ENCODE measurements at places on chromosomes 11 and 22.

GRCh38 chr11:69055598-69056516 is 7.1 kb downstream of the TPCN2 start:
- DNase-seq = no peak

DNA sequence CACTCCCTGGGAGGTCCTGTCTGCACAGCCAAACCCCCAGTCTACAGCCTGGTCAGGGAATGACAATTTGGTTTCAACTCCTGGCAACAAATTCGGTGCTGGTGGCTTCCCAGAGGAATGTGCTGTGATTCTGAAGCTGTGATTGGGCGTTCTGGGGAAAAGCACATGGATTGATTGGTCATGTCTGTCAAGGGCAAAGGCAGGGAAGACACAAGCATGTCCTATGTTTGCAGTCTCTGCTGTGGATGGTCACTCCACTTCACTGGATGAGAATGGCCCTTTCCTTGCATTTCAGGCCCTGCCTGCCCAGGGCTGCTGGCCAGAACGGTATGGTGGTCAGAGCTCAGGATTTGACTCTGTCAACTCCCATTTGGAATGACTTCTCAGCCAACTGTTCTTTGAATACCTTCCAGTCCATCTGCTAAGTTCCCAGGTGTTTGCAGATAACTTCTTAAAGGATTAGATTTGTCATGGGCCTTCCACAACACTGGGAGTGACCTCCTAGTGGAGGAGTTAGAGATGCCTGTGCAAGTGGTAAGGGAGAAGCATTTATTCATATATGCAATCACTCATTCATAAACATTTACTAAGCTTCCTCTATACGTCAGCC is 42.7 kb downstream of the SGSM1 start:
- no peak for DNase-seq

GRCh38 chr22:22552630-22553029 is 6.4 kb downstream of the PRAME start:
- no peak for DNase-seq

DNA sequence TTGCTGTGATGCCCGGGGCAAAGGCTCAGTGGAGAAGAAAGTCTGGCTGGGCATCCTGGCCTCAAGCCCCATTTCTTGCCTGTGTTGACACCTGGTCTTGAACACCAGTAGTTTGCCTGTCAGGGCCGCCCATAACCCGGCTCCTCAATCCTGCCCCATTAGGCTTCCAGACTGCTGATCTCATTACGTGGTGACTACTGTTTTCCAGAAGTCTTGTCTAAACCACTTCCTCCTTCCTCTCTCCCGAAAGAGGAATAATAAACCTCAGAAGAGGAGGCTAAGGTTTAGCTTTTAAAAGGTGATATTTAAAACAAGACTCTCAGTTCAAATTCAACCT is 97.7 kb downstream of the CD44 start:
- no peak for DNase-seq

DNA sequence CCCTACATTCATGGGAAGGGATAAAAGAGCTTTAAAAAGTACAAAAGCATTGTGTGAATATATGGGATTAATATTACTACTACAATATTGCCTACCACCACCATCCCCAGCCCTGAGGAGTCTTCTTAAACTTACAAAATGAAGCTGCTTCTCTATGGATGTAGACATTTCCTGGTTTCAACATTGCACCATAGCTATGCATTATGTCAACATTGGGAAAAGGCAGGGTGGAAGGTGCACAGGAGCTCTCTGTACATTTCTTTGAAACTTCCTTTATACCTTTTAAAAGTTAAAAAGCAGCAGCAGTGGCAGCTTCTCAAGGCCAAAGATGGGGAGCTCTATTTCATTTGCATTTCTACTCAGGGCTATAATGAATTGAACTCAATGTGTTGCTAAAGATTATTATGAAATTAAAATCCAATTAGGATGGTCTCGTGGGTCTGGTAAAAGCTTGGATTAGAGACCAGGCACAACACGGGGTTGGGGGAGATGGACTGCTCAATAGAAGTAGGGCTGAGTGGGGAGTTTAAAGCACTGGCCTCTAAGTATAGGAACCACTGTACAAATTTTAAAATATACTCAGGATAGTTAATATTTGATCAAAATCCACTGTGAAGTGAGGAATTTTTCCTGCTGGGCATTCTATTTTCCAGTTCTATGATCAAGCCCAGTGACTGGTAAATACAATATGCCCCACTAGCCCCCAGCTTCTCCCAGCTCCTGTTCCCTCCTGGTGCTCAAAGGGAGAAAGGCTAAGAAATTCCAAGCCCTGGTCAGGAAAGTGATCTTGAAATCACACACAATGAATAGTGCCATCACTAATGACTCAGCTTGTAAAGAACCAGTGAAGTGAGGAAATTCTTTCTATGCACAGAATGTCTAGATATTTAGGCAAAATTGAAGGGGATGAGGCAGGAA is 362.7 kb upstream of the CCDC90B start:
- DNase-seq = no peak

DNA sequence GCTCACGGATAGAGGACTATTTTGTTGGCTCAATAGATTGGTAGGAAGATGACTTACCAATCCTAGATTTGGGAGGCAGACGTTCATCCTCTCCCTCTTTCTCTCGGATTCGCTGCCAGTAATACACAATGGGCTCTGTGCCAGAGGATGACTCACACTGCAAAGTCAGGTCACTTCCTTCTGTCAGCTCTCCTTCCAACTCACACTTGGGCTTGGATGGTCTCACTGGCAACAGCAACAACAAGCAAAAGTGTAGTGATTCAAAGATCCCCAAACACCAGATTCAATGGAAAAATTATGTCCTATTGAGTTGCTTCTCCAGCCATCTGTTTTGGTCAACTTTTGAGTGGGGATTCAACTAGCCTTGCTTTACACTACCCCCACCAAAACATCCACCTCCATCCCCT is 21.7 kb upstream of the HSPA8 start:
- peak; percentile 50 for DNase-seq

GRCh38 chr11:69352715-69353319 is 58.9 kb downstream of the MYEOV start:
- DNase-seq = no peak

- no peak for DNase-seq
Observed at GRCh38 chr11:76107971-76108370, 98.3 kb downstream of the WNT11 start.

DNA sequence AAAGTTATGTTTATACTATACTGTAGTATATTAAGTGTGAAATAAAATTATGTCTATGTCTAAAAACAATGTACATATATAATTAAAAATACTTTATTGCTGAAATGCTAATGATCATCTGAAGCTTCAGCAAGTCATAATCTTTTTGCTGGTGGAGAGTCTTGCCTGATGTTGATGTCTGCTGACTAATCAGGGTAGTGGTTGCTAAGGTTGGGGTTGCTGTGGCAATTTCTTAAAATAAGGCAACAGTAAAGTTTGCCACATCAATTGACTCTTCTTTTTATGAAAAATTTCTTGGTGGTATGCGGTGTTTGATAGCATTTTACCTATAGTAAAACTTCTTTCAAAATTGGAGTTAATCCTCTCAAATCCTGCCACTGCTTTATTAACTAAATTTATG is 21.4 kb downstream of the INSC start:
- DNase-seq = no peak

DNA sequence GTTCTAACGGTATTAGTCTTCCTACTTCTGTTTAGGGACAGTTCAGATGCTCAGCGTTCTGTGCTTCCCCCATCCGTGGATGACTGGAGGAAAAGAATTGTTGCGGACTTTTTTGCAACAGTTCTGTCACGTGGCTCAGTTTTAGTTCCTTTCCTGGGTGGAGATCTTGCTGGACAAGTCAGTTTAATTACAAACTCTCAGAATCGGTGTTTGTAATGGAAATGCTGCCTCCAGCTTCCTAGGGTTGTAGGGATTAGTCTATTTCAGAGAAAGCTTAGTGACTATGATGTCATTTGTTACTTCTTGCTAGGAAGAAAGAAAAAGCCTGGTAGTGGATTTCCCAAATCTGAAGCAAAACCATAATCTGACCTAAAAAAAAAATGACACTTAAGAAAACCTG is 320.4 kb downstream of the CADM1 start:
- DNase-seq = no peak

GRCh38 chr11:94201004-94201465 is 72.4 kb downstream of the PANX1 start:
- no peak for DNase-seq

DNA sequence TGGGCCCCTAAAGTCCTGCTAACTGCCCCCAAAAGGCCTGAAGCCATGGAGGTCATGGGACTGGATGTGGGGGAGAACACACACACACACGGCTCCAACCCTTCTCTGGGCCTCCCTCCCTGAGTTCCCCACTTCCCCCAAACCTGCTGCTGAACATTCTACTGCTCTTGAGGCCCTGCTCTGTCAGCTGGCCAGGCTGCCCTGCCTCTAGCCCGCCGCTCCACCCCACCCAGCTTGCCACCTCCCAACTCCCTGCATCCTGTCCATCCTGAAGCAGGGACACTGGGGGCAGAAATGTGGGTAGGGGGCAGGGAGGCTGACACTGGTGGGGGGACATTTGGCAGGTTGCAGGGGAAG is 1.0 kb downstream of the KCNJ4 start:
- no peak for DNase-seq

- DNase-seq = no peak
Observed at GRCh38 chr11:12704049-12704448, 29.8 kb downstream of the TEAD1 start.

- no peak for DNase-seq
Observed at GRCh38 chr11:48043111-48043990, 63.0 kb downstream of the PTPRJ start.

- DNase-seq = no peak
Observed at GRCh38 chr11:1073261-1073724, 1.4 kb upstream of the MUC2 start.

- DNase-seq = no peak
Observed at GRCh38 chr11:72491001-72491400, 56.7 kb upstream of the CLPB start.

- no peak for DNase-seq
Observed at GRCh38 chr11:66932543-66932942, 25.6 kb downstream of the PC start.

- DNase-seq = no peak
Observed at GRCh38 chr11:7143908-7144307, 55.1 kb downstream of the RBMXL2 start.

GRCh38 chr22:46750863-46751443 is 11.5 kb upstream of the TBC1D22A start:
- no peak for DNase-seq

GRCh38 chr22:49322231-49322630 is 505.4 kb downstream of the BRD1 start:
- no peak for DNase-seq

GRCh38 chr11:60953781-60954180 is 1.8 kb upstream of the SLC15A3 start:
- DNase-seq = no peak

GRCh38 chr11:129828301-129828836 is 12.7 kb downstream of the TMEM45B start:
- DNase-seq = no peak

DNA sequence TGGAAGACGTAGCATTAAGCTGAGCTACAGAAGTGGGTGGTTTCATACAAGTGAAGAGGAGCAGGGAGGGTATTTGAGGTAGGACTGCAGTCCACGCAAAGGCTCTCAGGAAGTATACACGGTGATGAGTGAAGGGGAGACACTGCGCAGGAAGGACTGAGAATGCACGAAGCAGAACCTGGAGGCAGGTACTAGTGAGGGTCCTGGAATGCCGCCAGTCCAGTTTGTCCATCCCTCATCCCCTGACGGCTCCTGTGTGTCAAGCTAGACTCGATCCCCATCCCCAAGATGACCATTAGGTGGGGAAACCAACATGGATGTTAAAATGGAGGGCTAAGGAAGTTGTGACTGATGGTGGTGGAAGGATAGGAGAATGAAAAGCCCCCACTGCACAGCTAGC is 23.8 kb downstream of the ART5 start:
- DNase-seq = no peak

DNA sequence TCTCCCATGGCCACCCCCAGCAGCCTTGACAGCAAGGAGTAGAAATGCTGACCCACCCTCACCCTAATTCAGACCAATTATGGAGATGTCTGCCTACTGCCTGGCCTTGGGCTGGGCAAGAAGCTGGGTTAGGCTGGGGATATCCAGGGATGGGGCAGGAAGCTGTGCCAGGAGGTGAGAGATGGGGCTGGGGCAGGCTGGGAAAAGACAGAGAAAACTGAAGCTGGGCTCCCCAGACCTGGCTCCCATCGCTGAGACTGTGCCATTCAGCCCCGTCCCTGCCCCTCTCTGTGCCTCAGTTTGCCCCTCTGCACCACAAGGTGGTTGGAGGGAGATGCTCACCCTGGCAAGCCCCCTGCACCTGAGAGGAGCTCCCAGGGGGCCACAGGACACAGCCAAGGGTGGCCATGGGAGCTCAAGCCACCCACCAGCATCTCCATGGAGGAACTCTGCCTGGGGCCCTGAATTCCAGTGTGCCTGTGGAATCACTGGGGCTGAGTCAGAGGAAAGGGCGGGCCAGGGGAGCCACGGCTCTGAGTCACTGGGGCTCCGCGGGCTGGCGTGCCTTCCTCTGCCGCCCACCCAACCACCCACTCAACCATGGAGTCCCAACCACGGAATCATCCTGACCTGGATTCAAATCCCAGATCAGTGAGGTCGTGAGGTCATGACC is 6.0 kb upstream of the CARD10 start:
- DNase-seq = no peak

DNA sequence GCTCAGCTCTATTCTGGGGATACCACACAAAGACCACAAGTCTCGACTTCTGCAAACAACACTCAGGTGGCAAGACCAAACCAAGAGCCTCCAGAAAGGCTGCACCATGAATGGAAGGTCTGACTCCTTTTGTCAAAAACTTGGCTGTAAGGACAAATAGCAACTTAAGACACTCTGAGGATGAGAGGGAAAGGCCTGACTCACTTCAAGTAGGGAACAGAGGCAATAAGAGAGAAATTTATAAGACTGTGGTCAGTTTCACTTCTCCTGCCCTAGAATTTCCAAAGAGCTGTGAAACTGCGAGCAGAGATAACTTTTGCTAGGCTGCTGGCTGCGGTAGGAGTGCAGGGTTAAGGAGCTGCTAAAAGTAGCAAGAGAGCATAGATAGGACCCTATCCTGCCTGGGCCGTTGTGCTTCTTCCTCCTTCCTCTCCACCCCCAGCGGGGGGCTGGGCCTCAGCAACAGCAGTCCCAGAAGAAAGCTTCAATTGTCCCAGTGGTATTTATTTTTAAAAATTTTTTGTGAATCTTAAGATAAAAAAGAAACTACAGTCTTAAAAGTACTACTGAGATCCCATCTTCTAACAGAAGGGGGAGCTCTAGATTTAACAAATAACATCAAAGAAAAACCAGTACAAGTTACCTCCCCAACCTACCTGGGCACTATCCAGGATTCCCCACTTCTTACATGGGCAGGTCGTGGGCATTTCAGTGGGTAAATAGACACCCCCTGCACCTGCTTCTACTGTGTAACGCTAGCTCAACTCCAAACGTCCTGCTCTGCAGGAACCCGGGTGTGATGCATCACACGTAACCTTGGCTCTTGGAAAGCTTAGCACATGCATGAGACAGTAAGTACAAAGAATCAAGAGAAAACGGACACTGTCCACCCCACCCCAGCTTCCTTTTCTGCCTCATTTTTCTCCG is 66.4 kb downstream of the SGSM3 start:
- no peak for DNase-seq

DNA sequence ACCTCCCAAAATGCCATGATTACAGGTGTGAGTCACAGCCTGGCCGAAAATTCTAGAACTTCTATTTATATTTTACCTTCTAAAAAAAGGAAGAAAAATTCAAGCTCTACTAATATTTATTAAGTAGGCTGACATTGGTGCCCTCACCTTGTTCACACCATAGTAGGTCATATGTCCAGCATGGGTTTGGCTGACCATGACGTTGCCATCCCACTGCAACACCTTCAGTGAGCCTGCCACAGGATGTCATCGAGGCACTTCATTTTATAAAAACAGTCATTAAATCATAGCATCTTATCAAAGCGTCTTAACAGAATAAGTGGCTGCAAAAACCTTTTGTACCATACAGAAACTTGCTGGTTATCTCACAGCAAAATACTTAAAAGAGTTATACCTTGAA is 58.3 kb downstream of the LRRC32 start:
- no peak for DNase-seq
